GM12878 (cell line): ENCODE measurements at places on chromosomes 11 and 22.
A peak's percentile ranks its signal among the peaks of the same experiment; 100 is the strongest.

DNA sequence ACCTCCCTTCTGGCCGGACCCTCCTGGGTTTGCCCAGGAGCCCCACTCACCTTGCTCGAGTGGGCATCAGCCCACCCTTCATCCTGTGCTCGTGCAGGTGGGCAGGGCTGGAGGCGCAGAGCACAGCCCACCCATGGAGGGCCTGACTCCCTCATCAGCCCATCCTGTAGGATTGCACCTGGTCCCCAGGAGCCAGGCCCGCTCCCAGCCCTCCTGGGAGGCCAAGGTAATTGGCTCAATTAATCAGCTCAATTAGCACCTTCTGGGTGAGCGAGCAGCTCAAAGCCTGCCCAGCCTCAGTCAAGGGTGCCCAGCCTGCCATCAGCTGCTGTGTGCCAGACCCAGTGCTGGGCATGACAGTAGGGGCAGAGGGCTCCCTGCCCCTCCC lies 58.1 kb upstream of the NECTIN1 start:
- peaks cover 2% of the 10 kb centered on the region; the same call in 1 of the 2 replicates for H3K36me3 ChIP-seq
- H3K4me3 ChIP-seq, result no peak overlapping the region
- DNase-seq, result no peak
- H3K27ac ChIP-seq, result no peak overlapping the region
- peaks cover 13% of the 10 kb centered on the region for H3K4me1 ChIP-seq

DNA sequence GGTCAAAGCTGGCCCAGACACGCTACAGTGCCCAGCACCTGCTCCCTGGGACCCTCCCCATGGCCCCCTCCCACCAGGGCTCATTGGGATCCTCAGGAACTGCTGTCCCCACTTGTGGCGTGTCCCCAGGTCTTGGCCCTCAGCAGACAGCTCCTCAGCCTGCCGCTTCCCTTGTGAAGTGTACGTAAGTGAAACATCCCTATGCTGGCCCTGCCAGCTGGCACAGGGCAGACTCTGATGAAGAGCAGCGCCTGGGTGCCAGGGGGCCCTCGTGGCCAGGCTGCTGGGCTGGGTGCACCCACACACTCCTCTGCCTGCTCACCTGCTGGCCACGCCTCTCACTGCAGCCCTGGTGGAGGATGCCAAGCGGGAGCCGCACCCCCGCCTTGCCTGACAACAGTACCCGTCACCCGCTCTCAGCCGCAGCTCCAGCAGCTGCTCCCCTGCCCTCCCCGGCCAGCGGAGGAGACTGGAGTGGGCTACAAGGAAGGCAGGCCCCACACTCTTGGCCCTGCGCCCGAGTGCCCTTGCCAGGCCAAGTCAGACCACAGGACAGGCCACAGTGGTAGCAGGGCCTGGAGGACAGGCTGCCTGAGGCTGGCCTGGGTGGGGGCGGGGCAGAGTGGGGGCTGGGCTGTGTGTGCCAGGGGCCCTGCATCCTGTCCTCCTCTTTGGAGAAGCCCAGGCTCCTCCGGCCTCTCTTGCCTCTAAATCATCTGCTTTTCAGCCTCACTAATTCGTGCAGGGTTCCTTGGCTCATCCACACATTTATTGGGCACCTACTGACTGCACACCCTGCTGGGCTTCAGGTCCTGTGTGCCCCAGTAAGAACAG lies 39.5 kb downstream of the IGF2 start:
- no peaks in the 10 kb centered on the region for H3K4me1 ChIP-seq
- DNase-seq, result no peak
- H3K27me3 ChIP-seq, result no peaks in the 10 kb centered on the region
- no peak overlapping the region for H3K27ac ChIP-seq

- H3K27me3 ChIP-seq, result no peaks in the 10 kb centered on the region; the same call in 1 of the 2 replicates
- H3K4me3 ChIP-seq, result no peak overlapping the region
- DNase-seq, result no peak
- no peaks in the 10 kb centered on the region for H3K36me3 ChIP-seq
- no peak overlapping the region for H3K27ac ChIP-seq
Measured at GRCh38 chr11:85822814-85823213, 11.9 kb upstream of the SYTL2 start.

DNA sequence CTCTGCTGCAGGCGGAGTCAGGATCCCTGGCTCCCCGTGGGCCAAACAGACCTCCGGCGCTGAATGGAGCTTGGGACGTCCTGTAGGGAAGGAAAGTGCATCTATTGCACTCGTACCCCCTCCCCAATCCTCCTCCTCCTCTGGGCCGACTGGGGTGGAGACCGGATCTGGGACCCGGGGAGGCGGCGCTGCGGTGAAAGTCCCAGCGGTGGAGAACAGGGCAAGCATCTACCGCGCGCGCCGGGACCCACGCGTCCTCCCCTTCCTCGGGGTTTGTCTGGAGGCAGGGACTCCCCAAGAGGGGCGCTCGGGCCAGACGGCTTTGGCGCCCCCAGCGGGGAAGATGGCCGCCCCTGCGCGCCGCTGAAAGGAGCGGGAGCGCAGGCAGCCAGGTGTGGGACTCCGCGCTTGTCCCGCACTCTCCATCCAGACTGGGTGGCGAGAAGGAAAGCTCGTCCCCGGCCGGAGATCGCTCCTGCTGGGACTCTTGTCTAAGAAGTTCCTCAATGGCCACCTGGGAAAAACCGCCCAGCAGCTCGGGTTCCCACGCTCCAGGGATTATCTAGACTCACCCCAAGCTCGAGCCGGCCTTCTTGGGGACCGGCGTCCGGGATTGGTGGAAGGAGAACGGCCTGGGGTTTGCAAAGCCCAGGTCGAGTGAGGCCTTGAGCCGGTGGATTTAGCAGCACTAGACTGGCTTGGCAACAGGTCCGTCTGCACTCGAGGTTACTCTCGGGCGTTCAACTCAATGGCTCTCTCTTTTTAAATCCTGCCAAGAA lies 718 bp downstream of the FADS2 start:
- no peak for DNase-seq
- no peaks in the 10 kb centered on the region for H3K27me3 ChIP-seq
- H3K4me3 ChIP-seq, result peak overlapping the region; percentile 100
- H3K36me3 ChIP-seq, result peaks cover 8% of the 10 kb centered on the region; the same call in 1 of the 2 replicates
- H3K27ac ChIP-seq, result peak overlapping the region; percentile 95
- peaks cover 25% of the 10 kb centered on the region for H3K4me1 ChIP-seq

DNA sequence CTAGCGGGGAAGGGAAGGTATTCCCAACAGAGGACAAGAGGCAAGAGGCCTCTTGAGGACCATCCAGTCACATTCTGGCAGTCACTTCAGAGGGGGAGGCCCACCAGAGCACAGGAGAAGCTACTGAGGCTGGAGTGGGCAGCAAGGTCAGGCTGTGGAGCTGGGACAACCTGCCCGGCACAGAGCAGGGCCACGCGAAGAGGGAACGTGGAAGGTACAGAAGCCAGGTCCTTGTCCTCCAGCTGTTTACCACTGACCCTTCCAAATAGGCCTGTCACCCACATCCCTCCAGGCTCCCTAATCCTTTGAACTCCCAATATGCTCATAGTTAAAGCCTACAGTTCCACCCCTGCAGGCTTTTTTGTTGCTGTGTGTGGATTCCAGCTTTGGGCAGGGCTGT lies 76.9 kb downstream of the IGLL1 start:
- DNase-seq, result no peak
- H3K27me3 ChIP-seq, result no peaks in the 10 kb centered on the region
- no peak overlapping the region for H3K4me3 ChIP-seq

GRCh38 chr11:1030086-1030485 lies 6.4 kb downstream of the MUC6 start:
- no peak for DNase-seq
- H3K36me3 ChIP-seq, result no peaks in the 10 kb centered on the region
- no peaks in the 10 kb centered on the region for H3K27me3 ChIP-seq
- H3K27ac ChIP-seq, result no peak overlapping the region
- H3K4me3 ChIP-seq, result no peak overlapping the region

DNA sequence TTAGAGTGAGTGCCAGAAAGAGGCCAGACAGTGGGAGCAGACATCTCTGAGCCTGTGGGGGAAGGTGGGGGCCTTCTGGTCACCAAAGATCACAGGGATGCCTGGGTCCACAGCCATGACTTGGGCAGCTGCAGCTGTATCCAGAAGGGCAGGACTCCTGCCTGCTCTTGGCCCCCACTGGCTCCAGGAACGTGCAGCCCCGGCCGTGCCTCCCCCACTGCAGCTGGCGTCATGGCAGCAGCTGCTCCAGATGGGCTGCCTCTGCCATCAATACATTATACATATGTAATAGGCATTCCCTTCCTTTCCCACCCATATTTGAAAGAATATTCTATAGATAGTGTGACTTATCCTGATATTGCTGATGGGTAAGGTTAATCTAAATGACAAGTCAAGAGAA lies 195.5 kb upstream of the SNX19 start:
- no peaks in the 10 kb centered on the region for H3K4me1 ChIP-seq
- H3K27ac ChIP-seq, result no peak overlapping the region
- 0 out of 2 replicates have a peak, but pooled peaks cover 3% of the 10 kb centered on the region for H3K27me3 ChIP-seq
- no peak for DNase-seq
- H3K36me3 ChIP-seq, result no peaks in the 10 kb centered on the region

GRCh38 chr11:20760811-20761210 lies 91.4 kb downstream of the NELL1 start:
- H3K4me1 ChIP-seq, result no peaks in the 10 kb centered on the region
- no peak overlapping the region for H3K4me3 ChIP-seq
- H3K36me3 ChIP-seq, result no peaks in the 10 kb centered on the region
- H3K27me3 ChIP-seq, result no peaks in the 10 kb centered on the region
- H3K27ac ChIP-seq, result no peak overlapping the region

GRCh38 chr11:26782220-26782965 lies 60.5 kb upstream of the SLC5A12 start:
- H3K27me3 ChIP-seq, result no peaks in the 10 kb centered on the region
- DNase-seq, result no peak
- H3K36me3 ChIP-seq, result no peaks in the 10 kb centered on the region
- H3K27ac ChIP-seq, result no peak overlapping the region
- no peaks in the 10 kb centered on the region for H3K4me1 ChIP-seq

DNA sequence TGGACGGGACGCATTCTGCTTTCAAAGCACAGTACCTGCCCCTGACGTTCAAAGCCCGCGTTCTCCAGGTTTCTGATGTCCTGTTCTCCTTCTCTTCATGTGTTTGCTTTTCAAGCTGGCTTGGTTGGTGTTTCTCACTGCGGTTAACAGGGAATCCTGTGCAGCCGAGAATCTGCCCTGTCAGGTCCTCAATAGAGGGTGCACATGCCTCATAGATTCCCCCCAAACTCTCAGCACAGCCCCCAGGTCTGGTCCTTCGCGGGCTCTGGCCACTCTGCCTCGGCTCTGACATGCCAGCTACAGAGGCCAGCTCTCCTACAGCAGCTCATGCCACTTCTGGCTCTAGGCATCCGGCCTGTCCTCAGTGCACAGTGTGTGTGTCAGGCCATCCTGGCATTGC lies 1343.8 kb downstream of the TBC1D22A start:
- no peaks in the 10 kb centered on the region for H3K36me3 ChIP-seq
- DNase-seq, result no peak
- H3K4me1 ChIP-seq, result no peaks in the 10 kb centered on the region
- no peak overlapping the region for H3K27ac ChIP-seq
- no peak overlapping the region for H3K4me3 ChIP-seq

- H3K36me3 ChIP-seq, result no peaks in the 10 kb centered on the region
- DNase-seq, result no peak
- H3K27me3 ChIP-seq, result no peaks in the 10 kb centered on the region; the same call in 1 of the 2 replicates
- H3K27ac ChIP-seq, result no peak overlapping the region
- H3K4me3 ChIP-seq, result no peak overlapping the region
Measured at GRCh38 chr11:96466607-96467006, 76.8 kb downstream of the JRKL start.
